A549 (cell line): ENCODE measurements at places on chromosomes 4 and X. TPM values are rescaled to one million over a fixed set of nuclear protein-coding genes. Genes with fewer than 3 reads are reported as not detected.

MAGEB1 gene
- polyA plus RNA-seq, result not detected in 3 replicates

CCKAR gene
- not detected in 3 replicates for polyA plus RNA-seq

PTTG2 gene
- not detected in 3 replicates for polyA plus RNA-seq

- DNase-seq, result no peak
These were observed 31.1 kb downstream of the CEP44 start for GRCh38 chr4:174314770-174315169.

DNA sequence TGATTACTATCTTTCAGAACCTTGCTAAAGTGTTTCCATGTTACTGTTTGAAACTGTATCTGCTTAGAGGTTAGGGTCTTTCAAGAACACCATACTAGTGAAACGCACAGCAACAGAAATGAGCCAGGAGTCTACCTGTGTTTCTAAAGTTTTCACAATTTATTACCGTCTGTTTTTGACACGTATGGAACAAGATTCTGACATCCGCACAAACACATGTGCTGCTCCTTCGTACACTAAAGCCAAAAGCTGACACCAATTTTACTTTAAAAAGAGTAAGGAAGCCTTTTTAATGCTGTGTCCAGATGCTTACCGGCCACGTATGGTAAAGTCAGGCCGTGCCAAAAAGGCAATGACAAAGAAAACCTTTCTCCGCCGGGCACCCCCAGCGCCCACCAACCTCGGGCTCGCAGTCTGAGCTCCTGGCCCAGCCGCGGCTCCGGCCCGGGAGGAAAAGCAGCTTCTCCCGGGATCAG, 532 bp downstream of the RPS4X start:
- no peak for DNase-seq

GRCh38 chr4:3044870-3045819, 29.2 kb downstream of the HTT-AS start:
- DNase-seq, result no peak

DNA sequence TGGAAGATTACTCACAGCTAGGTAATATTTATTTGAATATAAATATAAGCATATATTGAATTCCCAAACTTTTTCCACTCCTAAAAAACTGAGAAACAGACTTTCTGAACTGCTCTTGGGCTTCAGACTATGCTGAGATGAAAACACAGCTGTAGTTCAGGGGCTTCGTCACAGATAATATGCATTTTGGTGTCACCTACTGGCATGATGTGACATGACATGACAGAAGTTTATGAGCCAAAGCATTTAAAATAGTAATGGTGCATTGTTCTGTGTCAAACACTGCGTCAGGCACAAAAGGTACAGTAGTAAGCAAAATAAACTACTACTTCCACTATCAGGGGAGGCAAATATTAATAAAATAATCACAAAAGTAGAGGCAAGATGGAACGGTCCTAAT, 171.3 kb downstream of the BTC start:
- DNase-seq, result peak; percentile 33

GRCh38 chr4:60187428-60187827, 1012.7 kb upstream of the ADGRL3 start:
- DNase-seq, result no peak

DNA sequence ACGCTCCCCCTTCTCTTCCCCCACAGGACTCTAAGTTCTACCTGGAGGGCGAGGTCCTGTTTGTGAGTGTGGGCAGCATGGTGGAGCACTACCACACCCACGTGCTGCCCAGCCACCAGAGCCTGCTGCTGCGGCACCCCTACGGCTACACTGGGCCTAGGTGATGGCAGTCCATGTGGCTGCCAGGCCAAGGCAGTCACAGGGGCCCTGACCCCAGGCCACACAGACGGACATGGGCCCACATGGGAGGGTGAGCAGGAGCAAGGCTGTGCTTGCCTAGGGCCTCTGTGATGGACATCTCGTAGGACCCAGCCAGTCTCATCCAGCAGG, 10.0 kb upstream of the ADD1 start:
- DNase-seq, result no peak
